ENCODE measurements at places on chromosomes 7 and 10.
A peak's percentile ranks its signal among the peaks of the same experiment; 100 is the strongest.

DNA sequence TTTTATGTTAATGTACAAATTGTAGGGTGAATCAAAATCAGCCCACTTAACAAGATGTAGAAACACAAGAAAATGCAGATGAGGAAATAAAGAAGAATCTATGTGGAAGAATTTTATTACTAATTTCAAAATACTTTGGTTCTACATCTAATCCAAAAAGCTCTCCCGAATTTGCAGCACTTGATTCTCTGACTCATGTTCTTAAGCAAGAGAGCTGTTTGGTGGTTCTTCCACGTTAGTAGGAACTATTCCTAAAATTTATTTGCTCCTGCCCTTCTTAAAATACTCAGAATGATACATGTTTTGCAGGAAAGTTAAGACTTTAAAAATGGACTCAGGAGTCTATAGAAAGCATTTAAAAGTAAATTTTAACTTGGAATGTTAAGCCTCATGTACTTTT lies 91.8 kb downstream of the ZMYND11 start:
- DNase-seq, result no peak

- DNase-seq, result no peak
Measured at GRCh38 chr10:48683868-48684267, 805 bp upstream of the WDFY4 start.

DNA sequence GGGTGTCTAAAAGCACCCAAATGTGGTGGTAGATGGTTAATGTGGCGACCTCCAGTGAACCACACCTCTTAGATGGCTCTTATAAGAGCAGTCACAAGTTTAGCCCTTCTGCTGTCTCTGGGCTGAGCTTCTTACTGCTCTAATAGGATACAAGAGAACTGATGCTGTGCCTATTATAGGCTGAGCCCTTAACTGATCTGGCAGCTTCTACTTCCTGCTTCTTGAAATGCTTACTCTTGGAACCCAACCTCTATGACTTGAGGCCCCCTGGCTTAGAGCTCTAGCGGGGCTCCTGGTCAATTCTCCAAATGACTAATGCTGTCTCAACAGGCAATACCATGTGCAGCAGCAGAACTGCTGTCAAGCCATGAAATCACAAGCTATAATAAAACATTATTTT lies 35.0 kb upstream of the LSM8 start:
- DNase-seq, result no peak

DNA sequence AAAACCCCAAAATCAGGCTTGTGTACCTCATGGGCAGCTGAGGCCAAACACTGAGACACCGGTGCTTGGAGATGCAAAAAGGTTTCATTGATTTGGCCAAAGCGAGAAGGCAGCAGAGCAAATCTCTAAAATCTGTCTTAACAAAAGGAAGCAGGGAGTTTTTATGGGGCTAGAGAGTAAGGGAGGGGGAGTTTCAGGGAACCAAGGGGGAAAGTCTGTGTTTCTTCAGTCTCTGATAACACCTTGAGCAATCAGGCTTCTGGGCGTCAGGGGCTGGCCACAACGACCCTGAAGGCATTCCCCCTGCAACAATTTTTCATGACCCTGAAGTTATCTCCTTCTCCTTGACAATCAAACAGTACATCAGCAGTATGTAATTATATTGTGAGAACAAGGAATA lies 2.7 kb upstream of the ZNF786 start:
- no peak for DNase-seq

DNA sequence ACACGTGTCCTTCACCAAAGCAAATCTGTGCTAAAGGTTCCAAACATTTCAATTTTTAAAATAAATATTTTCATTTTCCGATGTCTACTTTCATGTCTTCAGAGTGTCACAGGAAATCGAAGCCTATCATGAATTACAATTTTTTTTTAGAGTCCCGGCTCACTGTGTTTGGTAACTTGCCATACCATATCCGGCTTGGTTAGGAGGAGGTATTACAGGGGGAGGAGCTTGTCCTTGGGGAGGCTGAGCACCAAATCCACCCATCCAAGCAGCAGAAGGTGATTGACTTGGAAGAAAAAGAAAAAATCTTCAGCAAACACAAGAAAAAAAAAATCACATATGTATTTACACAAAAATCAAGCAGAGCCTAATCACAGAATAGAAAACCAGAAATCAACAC lies 21.3 kb downstream of the TIAL1 start:
- peak; percentile 47 for DNase-seq

DNA sequence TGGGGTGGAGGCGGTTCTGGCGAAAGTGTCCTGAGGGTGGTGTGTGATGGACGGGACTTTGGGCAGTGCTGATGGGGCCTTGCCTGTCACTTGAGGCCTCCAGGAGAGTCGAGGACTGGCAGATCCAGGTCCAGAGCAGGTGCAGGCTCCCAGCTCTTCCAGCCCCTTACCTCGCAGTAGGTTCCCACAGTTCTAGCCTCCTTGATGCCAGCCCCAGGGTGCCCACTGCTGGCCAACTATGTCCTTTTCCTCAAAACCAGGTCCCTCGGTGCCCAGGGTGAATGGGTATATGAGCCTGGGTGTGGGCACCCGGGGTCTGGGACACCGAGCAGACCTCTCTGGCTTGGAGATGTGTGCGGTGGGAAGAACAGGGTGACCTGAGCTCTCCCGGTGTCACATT lies 8.3 kb downstream of the FAM20C start:
- DNase-seq, result no peak

DNA sequence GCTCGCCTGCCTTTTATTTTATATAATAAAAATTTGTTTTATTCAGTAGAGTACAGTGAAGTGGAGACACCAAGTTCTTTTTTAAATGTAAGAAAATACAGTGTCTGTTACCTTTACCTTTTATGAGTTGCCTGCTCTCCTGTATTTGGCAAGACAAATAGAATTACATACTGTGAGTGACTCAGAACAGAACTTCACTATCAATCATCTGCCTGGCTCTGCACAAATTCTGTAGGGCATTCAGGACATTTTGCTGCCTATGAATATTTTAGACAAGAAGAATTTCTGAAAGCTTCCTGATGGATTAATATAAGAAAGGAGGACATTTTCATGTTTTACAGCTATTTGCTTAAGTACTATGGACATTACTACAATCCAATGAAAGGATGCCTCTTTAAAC lies 135.4 kb upstream of the PHF14 start:
- DNase-seq, result no peak

DNA sequence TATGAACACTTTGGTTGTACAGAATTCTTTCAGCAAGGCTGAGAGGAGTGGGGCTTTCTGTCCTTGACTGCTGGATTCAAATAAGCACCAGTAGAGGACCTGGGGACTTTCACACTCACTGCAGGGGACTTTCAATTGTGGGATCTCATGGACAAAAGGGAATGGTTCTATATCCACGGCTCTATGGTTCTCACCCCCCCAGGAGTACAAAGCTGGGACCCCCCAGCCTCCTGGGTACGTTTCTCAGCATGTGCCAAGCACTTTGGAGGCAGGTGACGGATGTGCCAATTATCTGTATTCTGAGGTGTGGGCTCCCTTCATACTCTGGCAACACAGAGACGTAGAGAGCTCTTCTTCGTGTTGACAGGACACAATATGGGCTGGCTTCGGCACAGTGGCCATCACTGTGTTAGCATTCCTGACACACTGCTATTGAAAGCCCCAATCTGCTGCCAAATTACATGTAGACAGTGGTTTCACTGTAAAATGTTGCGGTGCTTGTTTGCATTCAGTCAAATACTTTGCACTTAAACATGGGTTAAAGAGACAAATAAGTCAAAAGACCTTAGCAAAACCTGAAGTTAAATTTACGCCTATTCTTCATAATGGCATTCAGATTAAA lies 92.7 kb upstream of the SAMD8 start:
- no peak for DNase-seq

DNA sequence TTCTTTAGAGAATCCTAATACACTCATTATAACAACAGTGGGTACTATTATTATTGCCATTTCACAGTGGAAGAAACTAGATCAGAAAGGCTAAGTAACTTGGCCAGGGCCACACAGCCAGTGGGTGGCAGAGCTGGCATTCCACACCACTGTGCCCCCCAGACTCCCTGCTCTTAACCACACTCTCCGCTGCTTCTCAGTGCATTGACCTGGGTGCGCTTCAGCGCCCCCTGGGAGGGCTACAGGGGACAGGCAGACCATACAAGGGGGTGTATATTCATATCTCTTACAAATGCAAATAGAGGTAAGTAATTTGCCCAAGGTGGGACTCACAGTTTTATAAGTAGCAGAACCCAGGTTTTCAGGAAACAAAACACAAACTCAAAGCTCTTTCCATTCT lies 77.0 kb upstream of the NMT2 start:
- peak; percentile 8 for DNase-seq

GRCh38 chr10:95756041-95756761 lies at the start of gene ENTPD1:
Gene ENTPD1 (plus strand): TSS chr10:95756163. CDS start chr10:95756240, 77 bp downstream.
- DNase-seq, result no peak

GRCh38 chr7:74164985-74165456 lies 9.1 kb upstream of the EIF4H start:
- DNase-seq, result no peak

GRCh38 chr7:98283127-98283886 lies 1.8 kb downstream of the BRI3 start:
- no peak for DNase-seq

DNA sequence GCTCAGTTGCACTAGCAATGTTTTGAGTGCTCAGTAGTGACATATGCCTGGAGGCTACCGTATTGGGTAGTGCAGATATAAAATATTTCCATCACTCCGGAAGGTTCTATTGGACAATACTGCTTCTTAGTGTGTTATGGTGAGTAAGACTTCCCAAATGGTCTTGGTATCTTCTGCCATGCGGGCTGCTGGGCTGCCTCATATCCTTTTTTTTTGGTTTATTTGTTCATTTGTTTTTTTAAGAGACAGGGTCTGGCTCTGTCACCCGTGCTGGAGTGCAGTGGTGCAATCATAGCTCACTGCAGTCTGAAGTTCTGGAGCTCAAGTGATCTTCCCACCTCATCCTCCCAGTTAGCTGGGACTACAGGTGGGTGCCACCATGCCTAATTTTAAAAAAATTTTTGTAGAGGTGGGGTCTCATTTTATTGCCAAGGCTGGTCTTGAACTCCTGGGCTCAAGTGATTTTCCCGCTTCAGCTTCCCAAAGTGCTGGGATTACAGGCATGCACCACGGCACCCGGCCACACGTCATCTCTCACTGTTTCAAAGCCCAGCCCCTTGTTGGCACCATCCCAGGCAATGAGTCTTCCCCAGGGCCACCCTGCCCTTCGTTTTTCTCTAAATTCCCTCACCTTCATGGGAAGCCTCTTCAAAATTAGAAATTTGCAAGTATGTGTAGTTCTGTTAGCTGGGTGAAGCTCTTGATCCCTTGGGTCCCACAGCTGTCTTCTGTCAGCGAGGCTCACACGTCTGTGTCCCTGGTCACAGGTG lies 111.0 kb upstream of the KLF14 start:
- no peak for DNase-seq

GRCh38 chr10:16852624-16853023 lies 35.4 kb upstream of the RSU1 start:
- DNase-seq, result no peak

GRCh38 chr10:75924309-75924902 lies 493.0 kb downstream of the LRMDA start:
- no peak for DNase-seq

DNA sequence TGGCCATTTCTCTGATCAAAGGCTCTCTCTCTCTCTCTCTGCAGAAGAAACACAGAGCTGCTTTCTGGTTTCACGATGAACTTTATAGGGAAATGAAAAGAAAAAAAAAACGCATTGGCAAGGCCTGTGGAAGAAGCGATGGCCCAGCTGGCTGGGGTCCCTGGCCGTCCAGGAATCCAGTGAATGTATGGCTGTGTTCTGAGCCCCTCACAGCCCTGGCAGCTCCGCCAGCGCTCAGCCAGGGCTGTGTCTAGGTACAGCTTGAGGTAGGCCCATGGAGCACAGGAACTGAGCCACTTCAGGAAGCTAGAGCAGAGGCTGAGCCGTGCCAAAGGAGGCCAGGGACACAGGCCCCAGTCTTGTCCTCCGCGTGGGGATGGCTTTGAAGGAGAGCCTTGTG lies 13.1 kb upstream of the UCMA start:
- DNase-seq, result no peak

- DNase-seq, result no peak
Measured at GRCh38 chr10:58952162-58952601, 224.3 kb upstream of the PHYHIPL start.

- DNase-seq, result no peak
Measured at GRCh38 chr10:131891196-131891928, 9.4 kb upstream of the PPP2R2D start.

GRCh38 chr10:14010101-14010558 lies 320.6 kb downstream of the FRMD4A start:
- DNase-seq, result no peak

DNA sequence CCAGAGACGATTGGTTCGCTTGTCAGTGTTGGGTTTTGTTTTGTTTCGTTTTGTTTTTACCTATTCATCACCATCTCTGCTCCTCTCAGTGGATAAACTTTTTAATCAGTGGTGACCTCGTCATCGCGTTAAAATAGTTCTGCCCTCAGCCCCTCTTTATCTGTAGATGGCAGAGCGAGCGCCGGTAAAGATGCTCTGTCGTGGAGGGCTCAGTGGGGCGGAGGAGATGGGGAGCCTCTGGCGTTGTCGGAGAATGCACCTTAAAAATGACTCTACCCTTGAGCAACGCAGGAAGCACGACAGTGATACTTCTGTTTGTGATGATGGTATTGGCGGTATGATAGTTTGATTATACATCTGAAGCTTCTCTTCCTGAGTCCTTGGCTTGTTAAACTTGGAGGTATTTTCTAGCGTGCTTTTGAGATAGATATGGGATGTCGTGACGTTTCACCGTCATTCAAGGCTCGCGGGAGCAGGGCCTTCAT lies 554 bp downstream of the CSGALNACT2 start:
- peak; percentile 67 for DNase-seq

- no peak for DNase-seq
Measured at GRCh38 chr10:15242261-15242840, 73.9 kb upstream of the NMT2 start.

GRCh38 chr10:8102708-8103401 lies 48.4 kb downstream of the GATA3 start:
- DNase-seq, result no peak

DNA sequence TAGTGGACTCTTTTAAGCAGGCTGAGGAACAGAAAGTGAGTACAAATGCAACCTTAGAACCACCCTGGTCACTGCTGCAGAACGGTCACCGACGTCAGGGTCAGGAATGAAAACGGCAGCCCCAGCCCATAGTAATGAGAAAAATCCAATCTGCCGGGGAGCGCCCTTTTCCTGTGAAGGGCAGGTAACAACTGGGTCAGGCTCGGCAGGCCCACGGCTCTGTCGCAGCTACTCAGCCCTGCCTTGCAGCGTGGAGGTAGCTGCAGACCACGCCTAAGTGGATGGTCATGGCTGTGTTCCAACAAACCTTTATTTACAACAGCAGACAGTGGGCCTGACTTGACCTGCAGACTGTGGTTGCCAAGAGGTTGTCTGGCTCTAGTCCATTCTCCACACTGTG lies 563.2 kb downstream of the DNAJB6 start:
- DNase-seq, result no peak

All from CD4-positive, alpha-beta T cell treated with Interleukin-15 for 4 hours (primary cell).